ENCODE measurements at places on chromosomes 6 and 20.

DNA sequence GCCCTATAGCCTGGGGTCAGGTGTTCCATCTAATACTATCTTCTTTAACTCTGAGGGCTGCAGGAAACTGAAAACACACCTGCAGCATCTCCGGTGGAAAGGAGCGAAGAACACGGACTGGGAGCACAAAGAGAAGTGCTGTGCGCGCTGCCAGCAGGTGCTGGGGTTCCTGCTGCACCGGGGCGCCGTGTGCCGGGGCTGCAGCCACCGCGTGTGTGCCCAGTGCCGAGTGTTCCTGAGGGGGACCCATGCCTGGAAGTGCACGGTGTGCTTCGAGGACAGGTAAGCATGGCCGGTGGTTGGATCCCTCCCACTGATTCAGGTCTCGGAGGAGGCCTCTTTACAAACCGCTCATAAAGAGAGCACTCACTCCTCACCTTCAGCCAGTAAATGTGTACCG is 15.5 kb downstream of the SYTL3 start:
- no peak for DNase-seq

- DNase-seq, result no peak
Measured at GRCh38 chr20:16129411-16129810, 443.8 kb downstream of the KIF16B start.

- DNase-seq, result no peak
Measured at GRCh38 chr6:75331151-75331550, 46.6 kb upstream of the TMEM30A start.

GRCh38 chr20:59518881-59519706 is 85.2 kb upstream of the PHACTR3 start:
- peak; percentile 24 for DNase-seq

- no peak for DNase-seq
Measured at GRCh38 chr20:3405139-3405538, 2.3 kb downstream of the DNAAF9 start.

Measured in GDM1 (cell line).